Inflammatory macrophage treated with lipopolysaccharide for 1 hour (primary cell): ENCODE measurements at places on chromosomes 5 and 9.

DNA sequence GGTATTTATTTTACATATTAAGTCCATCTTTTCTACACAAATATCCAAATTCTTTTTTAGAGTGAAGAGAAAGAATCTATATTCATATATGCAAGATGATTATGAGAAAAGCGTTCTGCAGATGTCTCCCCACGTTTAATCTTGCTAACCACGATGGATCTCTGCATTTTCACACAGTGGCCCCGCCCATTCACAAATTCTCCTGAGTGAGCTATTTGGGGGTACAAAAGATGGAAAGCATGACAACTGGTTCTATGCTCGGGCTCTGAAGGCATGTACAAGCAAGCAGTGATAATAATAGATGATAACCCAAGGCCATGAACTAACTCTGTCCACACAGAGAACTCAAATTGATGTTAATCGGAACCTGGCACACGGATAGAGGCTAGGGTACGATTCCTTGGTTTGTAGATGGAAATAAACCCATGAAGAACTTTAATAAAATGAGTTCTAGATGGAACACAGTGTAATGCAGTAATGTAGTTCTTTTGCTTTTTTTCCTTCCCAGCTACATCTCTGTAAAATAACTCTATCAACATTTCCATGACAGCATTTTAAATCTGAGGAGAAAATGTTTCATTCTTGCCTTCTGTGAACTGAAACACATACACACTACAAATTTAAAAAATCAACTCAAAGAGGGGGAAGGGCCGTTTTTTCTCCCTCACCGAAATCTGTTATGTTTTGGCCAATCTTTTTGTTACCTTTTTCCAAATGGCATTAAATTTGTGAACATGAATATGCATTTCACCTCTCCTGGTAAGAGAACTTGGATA lies 851.7 kb upstream of the DMAC1 start:
- DNase-seq: no peak

- DNase-seq: peak; percentile 14
Observed at GRCh38 chr5:139636975-139637408, 11.2 kb upstream of the CXXC5 start.

DNA sequence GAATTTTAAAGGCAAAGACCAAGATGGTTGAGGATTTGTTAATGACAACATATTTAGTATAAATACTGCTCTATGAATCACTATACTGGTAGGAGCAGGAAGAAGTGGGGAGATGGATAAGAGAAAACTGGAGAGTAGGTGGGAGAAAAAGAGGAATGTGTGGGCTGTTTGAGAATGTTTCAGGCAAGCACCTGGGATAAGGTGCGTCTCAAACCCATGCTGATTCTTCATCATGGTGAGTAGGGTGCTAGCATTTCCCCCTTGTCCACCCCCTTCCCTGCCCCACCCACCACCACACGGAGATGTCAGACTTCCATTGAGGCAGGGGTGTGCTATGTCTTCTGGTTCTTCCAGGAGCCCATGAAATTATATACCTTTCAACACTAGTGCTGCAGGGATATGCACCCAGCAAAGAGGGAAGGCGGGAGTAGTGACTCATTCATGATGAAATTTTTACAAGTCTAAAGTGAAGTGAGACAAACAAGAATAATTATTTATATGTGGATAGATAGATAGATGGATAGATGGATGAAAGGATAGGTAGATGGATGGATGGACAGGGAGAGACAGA lies 54.3 kb downstream of the MTX3 start:
- no peak for DNase-seq

DNA sequence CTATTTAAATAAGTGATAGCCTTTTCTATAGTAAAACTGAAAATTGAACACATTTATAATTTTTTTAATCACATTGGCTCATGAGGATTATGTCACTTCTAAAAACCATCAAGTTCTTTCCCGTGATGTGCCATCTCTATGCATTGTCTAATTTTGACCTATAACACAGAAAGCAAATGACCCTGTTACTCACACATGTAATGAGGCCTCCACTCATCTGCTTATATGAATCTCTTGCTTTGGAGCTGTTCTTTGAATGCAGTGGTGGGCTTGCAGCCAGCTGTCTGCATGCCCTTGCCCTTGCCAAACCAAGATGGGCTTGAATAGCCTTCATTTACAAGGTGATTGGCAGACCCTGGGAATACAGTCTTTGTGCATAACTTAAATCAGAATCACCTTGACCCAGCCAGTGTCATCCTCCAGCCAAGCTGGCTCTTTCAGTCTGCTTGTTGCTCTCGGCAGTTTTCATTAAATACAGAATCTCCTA lies 163.2 kb downstream of the TRIO start:
- DNase-seq: no peak

- DNase-seq: no peak
Observed at GRCh38 chr5:93503598-93504067, 77.4 kb downstream of the NR2F1-AS1 start.

DNA sequence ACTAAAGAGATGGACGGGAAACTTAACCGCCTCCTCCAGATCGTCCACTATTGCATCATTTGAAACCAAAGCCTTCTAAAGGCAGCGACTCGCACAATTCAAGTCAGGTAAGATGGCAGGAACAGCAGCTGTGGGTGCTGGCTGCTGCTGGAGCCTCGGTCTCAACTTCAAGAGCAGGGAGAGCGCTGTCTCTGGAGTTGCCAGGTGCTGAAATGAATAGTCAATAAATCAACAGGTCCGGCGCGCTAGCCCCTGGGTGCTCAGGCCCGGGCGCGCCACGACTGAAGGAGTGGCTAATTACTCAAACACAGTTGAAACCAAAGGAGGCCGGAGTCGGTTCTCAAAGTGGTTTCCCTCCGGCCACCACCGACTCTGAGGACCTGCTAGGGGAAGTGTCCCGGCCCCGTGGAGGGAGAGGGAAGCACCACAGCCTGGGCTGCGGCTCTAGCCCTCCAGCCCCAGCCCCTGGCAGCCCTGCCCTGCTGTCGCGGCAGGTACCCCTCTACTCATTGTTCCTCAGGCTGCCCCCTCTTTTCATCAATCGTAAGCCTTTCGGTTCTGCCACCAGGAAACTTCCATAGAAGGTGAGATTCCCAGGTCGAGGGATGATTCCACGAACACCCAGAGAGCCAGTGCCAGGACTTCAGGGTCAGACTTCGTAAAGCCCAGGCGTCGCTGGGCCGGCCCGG lies 804 bp downstream of the TTC39B start:
- peak; percentile 60 for DNase-seq

DNA sequence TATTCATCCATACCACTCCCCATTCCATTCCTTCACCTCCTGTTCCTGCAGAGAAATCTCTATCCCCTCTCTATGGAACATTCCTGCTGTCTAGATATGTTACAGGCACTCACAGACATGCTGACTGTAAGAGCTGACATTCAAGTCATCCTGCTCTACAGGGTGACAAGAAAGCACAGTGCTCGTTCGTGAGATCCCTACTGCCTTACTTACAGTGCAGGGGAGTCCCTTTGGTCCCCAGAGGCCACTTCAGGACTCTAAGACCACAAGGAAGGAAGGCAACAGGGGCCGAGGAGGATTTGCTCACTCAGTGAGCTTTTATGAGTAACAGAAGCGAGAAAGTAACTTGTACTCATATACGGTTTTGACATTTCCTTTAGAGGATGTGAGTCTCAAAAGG lies 110.5 kb downstream of the GAS1 start:
- DNase-seq: no peak

- no peak for DNase-seq
Observed at GRCh38 chr5:84191281-84191680, 193.4 kb downstream of the EDIL3 start.

GRCh38 chr9:136609838-136610311 lies 52.8 kb upstream of the EGFL7 start:
- DNase-seq: no peak
